ENCODE measurements at places on chromosomes 7 and 10. TPM values are rescaled to one million over a fixed set of nuclear protein-coding genes. Genes with fewer than 3 reads are reported as not detected.

INMT gene
- total RNA-seq, result 75.8 TPM

CYP2C19 gene
- not detected for total RNA-seq

SLC13A1 gene
- not detected for total RNA-seq

ADO gene
- total RNA-seq, result 20.6 TPM

C10orf62 gene
- total RNA-seq, result not detected

CDHR1 gene
- total RNA-seq, result not detected

VIPR2 gene
- under 0.01 TPM for total RNA-seq

NODAL gene
- total RNA-seq, result not detected

TRIL gene
- 0.17 TPM for total RNA-seq

PON1 gene
- total RNA-seq, result not detected

CCL26 gene
- 1.3 TPM for total RNA-seq

PRSS37 gene
- total RNA-seq, result not detected

PAPSS2 gene
- total RNA-seq, result 102 TPM

ZPBP gene
- total RNA-seq, result not detected

LIPF gene
- total RNA-seq, result not detected

TUBB8 gene
- not detected for total RNA-seq

SLC39A12 gene
- not detected for total RNA-seq

HOXA2 gene
- 1.0 TPM for total RNA-seq

RHOBTB1 gene
- 19.8 TPM for total RNA-seq

LRRC61 gene
- 0.33 TPM for total RNA-seq

MRLN gene
- not detected for total RNA-seq

GIMAP1 gene
- total RNA-seq, result under 0.01 TPM

RAB11FIP2 gene
- total RNA-seq, result 17.5 TPM

UNCX gene
- not detected for total RNA-seq

SFR1 gene
- 6.2 TPM for total RNA-seq

IKZF5 gene
- total RNA-seq, result 3.1 TPM

DPP6 gene
- total RNA-seq, result not detected

TMEM176A gene
- 61.1 TPM for total RNA-seq

COL17A1 gene
- total RNA-seq, result under 0.01 TPM

SGPL1 gene
- total RNA-seq, result 39.3 TPM

ENO4 gene
- total RNA-seq, result under 0.01 TPM

NUTM2B gene
- total RNA-seq, result 0.51 TPM

TM9SF3 gene
- 92.7 TPM for total RNA-seq

C10orf105 gene
- under 0.01 TPM for total RNA-seq

NAMPT gene
- total RNA-seq, result 175 TPM

TMUB1 gene
- 14.1 TPM for total RNA-seq

Data from fibroblast of lung (primary cell).